ENCODE measurements at places on chromosomes 1 and 21.

- no peak for DNase-seq
Measured at GRCh38 chr1:207603777-207604176, 41.2 kb upstream of the CR1L start.

GRCh38 chr1:212613440-212614335, 5.1 kb downstream of the ATF3 start:
- DNase-seq, result no peak

- DNase-seq, result peak; percentile 30
Measured at GRCh38 chr1:58815069-58815685, 31.3 kb upstream of the JUN start.

DNA sequence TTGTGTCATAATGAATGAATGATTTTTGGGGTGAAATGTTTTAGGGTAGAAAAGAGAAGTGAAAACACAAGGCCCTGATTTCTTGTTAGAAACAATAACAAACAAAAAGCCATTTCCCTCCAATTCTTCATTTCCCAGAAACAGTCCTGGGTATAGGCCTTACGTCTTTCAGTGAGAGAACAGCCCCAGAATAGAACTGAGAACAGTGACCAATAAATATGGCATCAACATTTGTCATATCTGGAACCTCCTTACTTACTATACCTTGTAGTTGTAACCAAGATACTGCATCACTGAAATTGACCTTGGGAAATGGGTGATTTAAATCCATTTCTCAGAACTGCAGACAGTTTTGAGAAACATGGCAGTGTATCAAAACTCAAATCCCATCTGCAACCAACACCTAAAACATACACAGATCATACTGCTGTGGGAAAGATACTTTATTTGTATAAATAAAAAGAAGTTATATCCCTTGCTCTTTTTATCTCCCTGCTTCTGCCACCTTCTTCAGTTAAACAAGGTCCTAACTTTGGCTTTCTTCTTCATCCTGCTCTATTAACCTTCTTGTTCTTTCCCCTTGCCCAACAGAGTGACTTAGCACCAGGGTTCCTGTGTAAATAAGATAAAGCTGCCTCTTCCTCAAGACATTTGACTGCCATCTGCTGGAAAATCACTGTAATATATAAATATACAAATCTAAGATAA, 19.5 kb downstream of the XKR8 start:
- DNase-seq, result no peak

DNA sequence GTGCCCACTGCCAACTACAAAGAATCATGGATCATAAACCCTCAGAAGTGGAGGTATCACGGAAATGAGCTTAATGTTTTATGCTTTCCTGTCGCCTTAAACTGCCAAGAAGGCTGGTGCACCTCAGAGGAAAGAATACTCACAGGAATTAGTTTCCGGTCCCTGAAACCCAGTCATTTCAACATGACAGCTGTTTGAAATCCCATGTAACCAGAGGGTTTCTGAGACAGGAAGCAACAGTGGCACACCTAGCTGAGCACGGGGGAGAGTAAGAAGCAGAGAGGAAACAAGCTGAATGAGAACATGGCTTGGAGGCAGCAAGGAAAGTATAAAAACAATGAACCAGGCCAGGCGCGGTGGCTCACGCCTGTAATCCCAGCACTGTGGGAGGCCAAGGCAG, 3.9 kb downstream of the JAK1 start:
- no peak for DNase-seq

DNA sequence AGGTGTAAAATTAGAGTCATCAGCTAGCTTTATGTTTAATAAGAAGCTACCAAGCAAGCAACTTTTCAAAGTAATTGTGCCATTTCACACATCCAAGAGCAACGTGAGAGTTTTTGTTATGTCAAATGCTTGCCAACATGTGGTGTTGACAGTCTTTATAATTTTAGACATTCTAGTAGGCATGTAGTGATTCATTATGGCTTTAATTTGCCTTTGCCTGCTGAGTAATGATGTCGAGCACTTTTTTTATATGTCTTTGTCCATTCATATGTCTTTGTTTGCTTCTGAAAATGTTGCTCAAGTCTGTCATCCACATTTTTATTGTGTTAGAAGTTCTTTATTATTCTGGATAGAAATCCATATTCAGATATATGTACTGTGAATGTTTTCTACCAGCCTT, 21.4 kb upstream of the CHIT1 start:
- no peak for DNase-seq

DNA sequence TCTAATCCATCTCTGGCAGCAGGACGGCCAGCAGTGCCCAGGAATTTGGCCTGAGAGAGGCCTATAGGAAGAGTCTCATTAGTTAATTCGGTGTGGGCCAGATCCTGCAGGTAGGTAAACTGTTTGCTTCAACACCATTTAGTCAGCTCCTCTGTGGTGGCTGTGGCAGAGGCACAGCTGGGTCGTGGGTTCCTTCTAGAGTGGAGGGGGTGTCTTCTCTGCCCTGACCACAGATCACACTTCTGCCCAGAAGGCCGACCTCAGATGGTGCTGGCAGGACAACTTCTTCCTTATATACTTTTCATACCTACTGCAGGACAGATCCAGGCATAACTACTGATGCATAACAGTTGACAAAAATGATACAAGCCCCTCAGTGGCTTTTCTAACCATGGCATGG, 281.4 kb downstream of the RPS6KC1 start:
- no peak for DNase-seq

GRCh38 chr1:246564839-246565750, 966 bp downstream of the TFB2M start:
- no peak for DNase-seq

DNA sequence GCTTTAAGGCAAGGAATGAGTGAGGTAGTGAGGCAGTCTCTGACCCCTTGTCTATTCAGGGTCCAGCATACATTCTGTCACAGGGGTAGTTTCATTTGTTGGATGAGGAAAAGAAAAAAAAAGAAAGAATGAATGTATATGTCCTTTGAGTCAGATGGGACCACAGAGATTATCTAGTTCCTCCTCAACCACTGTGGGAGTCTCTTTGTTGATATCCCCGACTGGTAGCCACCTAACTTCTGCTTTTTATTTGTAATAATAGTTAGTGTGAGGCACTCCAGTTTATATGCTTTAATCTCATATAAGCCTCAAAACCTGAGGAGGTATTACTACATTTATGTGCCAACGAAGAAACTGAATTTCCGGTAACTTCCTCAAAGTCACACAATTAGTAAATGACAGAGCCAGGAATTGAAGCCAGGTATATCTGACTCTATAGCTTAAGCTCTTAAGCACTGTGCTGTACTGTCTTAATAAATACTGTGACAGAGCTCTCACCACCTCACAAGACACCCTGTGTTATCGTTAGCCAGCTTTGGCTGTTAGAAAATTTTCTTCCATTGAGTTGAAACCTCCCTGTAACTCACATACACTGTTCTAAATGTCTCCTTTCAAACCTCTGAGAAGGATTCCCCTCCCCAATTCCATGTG, 82.2 kb downstream of the MDM4 start:
- DNase-seq, result no peak

DNA sequence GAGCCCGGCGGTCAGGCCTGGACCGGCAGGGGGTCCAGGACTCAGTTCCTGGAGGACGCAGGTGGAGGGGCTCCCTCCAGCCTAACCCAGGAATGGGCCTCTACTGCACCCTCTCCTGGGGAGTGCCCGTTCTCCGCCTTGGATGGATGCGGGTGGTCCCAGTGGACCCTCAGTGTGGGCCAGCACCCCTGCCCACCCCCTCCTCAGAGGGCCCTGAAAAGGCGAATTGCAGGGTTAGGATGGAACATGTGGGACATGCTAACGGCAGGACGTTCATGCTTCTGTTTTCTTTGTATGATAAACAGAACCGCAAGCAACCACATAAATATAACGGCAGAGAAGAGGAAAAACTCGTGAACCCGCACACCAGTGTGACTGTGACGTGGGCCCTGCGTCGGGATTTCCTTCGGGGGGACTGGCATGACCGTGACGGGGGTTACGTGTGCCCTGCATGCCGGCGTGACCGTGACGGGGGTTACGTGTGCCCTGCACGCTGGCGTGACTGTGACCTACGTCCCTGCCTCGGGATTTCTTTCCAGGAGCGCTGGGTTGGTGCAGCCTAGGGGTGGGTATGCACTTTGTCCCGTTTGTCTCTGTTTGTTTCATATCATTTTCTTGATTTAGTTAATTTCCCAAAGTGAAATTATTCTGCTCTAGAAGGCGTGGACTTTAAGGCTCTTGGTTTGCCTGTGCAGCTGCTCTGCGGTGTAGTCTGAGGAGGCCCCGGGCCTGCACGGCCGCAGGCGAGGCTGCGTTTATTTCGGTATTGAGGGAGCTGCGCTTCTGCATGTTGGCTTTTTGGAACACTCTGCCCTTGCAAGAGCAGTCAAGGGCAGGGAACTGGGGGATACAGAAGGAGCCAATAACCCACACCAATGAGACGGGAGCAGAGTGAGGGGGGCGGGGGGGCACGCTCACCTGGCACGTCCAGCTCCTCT, 3.1 kb downstream of the FTCD start:
- DNase-seq, result no peak

Data from stimulated activated naive CD4-positive, alpha-beta T cell treated with Interleukin-2 at 50 U/mL for 16 hours (primary cell).